ENCODE measurements at places on chromosomes 2 and 18.

DNA sequence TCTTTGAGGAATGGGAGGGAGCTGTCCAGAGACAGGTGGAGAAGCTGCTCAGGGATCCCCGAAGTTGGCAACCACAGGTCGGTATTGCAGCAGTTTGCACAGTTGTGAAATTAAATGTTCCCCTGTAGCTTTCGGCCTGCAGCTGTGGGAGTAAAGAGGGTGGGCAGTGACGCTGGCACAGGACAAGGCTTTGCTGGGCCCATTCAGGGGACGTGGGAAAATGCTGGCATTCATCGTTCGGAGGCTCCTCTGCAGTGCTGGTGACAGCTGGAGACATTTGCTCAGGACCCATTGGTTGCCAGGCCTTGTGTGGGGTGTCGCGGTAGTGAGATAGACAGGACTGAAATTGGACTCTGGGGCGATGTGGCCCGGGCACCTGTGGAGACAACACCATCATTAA lies 173.7 kb downstream of the MYCN start:
- no peak for DNase-seq

GRCh38 chr2:225437319-225437718 lies 37.8 kb downstream of the NYAP2 start:
- no peak for DNase-seq

DNA sequence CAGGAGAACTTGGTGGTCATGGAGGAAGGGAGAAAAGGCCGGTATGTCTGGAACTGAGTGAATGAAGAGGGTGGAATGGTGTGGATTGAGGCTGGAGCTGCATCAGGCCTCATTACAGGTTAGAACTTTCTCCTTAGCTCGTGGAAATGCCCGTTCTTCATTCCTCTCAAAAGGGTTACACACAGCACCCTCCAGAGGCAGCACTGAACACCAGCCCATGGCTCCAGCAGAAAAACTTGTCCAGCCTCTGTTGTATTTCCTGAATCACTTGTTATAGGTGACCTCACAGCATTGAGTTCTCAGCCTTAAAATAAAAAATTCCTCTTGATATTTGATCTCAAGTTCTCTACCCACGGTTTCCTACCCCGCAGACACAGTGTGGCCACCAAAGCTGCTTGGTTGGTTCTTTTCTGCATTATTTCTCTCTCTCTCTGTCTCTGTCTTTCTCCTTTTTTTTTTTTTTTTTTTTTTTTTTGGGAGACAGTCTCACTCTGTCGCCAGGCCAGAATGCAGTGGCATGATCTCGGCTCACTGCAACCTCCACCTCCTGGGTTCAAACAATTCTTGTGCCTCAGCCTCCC lies 89.6 kb downstream of the ITGB1BP1 start:
- peak; percentile 85 for DNase-seq

DNA sequence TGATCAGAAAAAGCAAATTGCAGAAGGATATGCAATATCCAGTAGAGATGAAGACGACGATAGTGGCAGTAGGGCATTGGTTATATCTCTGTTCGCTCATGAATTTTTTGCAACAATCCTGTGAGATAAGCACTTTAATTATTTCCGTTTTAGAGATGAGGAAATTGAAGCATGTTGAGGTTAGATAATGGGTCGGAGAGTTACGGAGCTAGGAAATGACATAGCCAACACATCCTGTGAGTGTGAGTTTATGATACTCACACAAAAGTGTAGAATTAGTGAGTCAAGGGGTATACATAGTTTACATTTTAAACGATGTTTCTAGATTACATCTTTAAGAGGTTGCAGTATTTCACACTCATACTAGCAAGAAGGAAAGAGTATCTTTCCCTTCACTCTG lies 123.1 kb upstream of the ARL4C start:
- no peak for DNase-seq

DNA sequence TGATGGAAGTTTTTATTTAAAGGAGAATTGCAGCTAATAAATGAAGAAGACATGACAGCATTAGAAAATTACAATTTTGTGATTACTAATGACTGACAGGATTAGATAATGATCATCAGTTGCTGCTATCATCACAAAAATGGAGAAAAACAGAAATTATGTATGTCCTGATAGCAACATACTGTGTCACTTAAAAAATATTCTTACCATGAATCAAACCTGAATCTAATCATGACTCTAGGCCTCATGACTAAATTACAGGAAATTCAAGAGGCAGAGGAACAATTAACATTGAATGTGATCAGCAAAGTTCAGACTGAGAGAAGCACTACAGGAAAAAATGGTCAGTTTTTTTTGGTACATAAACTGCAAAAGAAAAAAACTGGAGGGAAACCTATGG lies 147.8 kb downstream of the PMAIP1 start:
- DNase-seq = peak; percentile 42

GRCh38 chr2:148044322-148044721 lies 23.4 kb downstream of the MBD5 start:
- no peak for DNase-seq

DNA sequence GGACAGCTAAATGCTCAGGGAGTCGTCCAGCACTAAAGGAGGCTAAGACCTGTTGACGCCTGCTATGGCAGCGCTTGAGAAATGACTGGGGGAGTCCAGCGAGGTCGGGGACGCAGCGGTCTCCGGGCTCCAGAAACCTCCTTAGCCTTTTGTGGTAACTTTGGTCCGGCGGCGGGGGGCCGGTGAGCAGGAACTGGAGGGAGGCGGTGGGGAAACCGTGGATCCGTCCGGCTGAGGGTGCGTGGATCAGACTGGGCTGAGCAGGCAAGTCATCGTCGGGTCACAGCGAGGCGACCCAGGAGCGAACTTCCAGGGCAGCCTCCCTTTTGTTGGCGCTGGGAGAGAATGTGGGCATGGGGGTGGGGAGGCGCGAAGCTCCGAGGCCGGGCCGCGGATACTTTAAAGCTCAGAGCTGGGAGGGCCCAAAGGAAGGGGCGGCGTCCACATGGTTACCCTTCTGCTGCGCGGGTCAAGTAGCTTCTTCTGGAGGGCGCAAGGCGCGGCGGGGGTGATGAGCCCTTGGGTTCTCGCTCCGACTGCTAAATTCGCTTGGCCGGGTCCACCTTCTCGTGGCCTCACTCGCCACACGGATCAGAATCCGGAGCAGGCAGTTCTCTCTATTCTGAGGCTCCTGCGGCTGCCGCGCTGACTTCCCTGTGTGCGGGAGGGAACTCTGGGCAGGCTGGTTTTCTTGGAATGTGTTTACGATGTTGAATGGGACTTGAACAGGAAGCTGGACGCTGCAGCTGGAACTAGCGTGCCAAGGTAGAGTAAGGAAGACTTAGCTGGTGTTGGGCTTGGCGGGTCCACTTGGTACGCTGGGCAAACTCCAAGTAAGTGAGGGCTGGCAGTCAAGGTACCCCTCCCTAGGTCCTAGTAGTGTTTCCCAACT lies 920 bp downstream of the GULP1 start:
- DNase-seq = peak; percentile 80

GRCh38 chr2:42754021-42754775 lies 9.7 kb downstream of the OXER1 start:
- DNase-seq = no peak

DNA sequence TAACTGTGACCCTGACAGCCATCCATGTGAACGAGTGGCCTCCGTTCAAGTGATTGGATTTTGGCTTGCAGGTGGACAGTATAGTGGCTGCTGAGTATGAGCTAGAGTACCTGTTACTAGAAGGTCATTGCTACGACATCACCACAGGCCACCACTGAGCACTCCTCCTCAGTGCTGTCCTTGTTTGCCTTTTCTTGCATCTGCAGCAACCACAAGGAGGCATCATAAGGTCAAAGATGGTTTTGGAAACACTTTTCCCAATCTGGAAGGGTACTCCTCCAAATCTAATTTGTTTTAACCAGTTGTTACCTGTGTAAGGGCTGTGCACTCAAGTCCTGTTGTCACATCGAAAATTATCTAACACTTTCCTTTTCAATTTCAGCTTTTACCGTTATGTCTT lies 81.2 kb downstream of the UGGT1 start:
- peak; percentile 7 for DNase-seq

DNA sequence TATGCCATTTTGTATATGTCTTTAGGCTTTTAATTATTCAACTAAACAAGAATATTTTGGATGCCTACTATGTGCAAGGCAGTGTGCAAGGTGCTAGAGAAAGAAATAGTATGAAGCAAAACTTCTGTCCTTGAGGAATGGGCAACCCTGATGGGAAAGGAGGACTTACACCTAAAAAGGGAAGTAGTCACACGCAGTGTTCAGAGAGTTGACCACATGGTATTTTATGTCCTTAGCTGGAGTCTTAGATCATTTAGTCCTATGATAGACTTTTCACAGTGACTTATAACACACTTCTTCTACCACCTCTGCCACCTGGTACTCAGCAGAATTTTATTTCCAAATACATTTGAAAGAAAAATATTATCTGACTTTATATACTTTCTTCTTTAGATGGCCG lies 291.6 kb downstream of the PLCL1 start:
- no peak for DNase-seq

GRCh38 chr2:151782378-151783132 lies 45.7 kb downstream of the ARL5A start:
- DNase-seq = no peak

DNA sequence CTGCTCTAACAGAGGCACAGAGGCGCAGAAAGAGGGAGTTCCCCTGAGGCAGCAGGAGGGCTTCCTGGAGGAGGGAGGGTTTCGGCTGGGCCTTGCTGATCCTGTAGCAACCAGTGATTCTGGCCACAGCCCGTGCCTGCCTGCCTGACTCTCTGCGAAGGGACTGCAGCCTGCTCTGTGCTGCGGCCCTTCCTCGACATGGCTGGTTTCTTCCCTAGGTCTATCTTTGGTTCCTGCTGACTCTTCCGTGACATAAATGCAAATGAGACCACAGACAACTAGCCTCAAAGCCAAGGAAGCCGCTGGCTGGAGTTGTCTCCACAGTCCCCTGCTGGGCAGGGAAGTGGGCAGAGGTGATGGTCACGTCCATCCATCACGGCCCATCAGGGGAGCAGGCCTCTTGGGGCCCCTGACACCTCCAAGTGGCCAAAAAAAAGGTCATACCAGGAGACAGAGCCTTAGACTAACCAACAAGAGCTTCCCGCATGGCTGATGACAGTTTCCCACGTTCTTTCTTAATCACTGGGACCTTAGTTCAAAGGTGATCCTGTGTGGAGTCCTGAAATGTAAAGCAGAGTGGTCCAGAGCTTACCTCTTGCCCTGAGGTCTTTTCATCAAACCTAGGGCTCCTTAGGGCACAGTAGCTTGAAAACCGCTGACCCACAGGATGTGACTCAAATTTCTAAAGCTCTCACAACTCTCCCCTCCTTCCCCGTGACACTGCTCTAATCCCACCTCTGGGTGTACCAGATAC lies 55.3 kb downstream of the HS1BP3 start:
- DNase-seq = peak; percentile 60

DNA sequence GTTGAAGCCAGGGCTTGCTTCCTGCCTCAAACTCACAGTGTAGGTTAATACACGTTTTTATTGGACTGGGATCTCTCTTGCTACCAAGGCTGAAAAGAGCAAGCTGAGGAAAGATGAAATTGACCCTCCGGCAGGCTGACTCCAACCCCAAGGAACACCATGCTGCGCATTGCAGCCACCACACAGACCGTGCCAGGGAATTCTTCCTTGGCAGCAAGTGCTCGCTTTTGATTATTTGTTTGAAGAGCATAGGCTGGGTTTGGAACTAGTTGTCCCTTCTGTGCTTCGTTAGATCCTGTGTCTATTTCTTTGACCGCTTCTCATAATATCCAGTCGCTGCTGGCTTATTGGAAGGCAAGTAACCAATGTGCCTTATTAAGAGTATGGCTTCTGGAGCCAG lies 34.4 kb upstream of the DARS1 start:
- DNase-seq = no peak

DNA sequence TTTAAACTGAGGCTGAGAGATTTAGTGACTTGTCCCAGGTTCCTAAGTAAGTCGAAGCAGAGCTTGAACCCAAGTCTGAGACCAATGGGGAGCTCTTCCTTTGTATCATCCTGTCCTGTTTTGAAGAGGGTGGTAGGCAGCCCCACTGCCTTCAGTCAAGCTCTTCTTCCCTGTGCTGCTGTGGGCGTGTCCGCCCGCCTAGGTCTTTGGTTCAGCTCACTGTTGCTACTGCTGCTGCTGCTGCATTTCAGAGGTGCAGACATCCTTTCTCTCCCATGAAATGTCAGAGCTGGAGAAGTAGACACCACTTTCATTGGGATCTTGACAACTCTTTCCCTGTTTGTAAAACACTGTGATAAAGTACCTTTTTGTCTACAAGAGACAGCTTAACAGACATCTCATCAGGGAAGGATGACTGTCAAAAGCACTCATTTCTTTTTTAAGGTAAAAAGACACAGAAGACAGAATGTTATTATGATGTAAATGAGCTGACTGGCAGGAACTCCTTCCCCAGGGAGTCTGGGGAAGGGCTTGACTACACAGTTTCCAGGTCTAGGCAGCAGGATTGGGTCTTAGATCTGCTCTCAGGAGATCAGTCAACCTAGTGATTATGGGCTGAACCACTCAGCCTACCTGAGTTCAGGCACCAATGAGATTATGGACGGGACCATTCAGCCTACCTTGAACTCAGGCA lies 91.7 kb upstream of the TRIB2 start:
- DNase-seq = no peak

DNA sequence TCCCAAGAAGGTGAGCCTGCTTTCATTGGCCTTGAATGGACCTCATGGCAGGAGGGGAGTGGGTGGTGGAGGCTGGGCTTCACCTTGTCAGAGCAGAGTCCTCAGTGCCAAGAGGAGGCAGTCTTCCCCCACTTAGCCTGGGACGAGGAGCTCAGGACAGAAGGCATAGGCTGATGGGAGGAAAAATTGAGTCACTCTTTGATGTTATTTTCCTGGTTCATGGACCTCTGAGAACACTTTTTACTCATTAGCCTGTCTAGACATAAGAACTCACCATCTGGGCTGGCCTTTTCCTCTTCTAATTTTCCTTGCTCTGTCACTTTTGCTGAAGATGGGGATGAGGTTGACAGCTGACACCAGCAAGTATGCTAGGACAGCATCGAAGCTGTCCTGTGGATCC lies 225.7 kb upstream of the TNP1 start:
- no peak for DNase-seq

GRCh38 chr2:27263287-27264252 lies 723 bp upstream of the SLC30A3 start:
- DNase-seq = no peak

DNA sequence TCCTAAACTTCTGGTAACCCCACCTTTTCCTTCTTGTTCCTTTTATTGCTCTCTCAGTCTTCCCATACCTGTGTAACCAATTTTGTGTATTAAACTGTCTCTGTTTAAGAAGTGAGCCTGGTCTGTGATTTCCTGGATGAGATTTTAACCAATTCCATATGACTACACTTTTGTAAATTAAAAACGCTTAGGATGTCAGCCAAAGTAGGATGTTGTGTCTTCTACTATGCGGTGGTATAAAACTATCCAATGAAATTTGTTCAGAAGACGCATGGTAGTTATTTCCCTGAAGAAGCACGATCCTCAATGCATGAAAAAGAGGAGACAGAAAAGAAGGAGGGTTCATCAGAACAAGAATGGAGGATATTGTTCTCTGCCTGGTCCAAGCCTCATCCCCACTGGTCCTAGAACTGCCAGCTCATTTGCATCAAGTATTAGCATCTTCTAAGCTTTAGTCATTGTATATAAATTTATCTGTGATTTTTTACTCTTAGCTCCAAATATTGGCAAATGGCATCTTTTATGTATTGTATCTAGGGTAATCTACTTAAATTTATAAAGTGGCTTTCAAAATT lies 127.4 kb downstream of the TGIF1 start:
- DNase-seq = no peak

GRCh38 chr2:150520887-150521664 lies 33.6 kb upstream of the RND3 start:
- peak; percentile 62 for DNase-seq

- peak; percentile 96 for DNase-seq
Measured at GRCh38 chr2:158600155-158600802, 143.5 kb downstream of the PKP4 start.

Measured in fibroblast of skin of back (primary cell).